A549 treated with dexamethasone at 1 μM for 4 hours (cell line): ENCODE measurements at places on chromosomes 6 and 20. TPM values are rescaled to one million over a fixed set of nuclear protein-coding genes. Genes with fewer than 3 reads are reported as not detected.

Gene ANGPT4
- total RNA-seq = 0.02 to 0.04 TPM (median 0.03 TPM) in 4 of 5 replicates, not detected in the other

Gene UCKL1
- 19.2 to 34.0 TPM (median 30.6 TPM) in 5 replicates for total RNA-seq

Gene CAGE1
- 0.04 to 0.05 TPM in 2 of 5 replicates, not detected in the others for total RNA-seq

Gene GPR63
- total RNA-seq = 0.30 to 0.47 TPM (median 0.36 TPM) in 5 replicates

Gene ZBTB9
- 10.7 to 12.4 TPM (median 12.1 TPM) in 5 replicates for total RNA-seq

Gene BANF2
- total RNA-seq = not detected in 5 replicates

Gene LPIN3
- total RNA-seq = 8.1 to 19.2 TPM (median 13.6 TPM) in 5 replicates

Gene TAGAP
- not detected in 5 replicates for total RNA-seq

Gene UST
- total RNA-seq = 5.1 to 6.7 TPM (median 5.5 TPM) in 5 replicates

Gene SLC22A16
- total RNA-seq = not detected in 5 replicates

Gene IL17F
- total RNA-seq = not detected in 5 replicates

Gene FAM209B
- 0.17 to 0.48 TPM (median 0.28 TPM) in 5 replicates for total RNA-seq

Gene FUT9
- not detected in 5 replicates for total RNA-seq

Gene TRAM2
- total RNA-seq = 33.5 to 44.9 TPM (median 41.2 TPM) in 5 replicates

Gene PPIL1
- total RNA-seq = 42.6 to 46.2 TPM (median 45.0 TPM) in 5 replicates

Gene MLIP
- not detected in 5 replicates for total RNA-seq

Gene PHACTR1
- total RNA-seq = 0.01 to 0.02 TPM in 2 of 5 replicates, not detected in the others

Gene FOXA2
- total RNA-seq = 14.2 to 21.2 TPM (median 18.8 TPM) in 5 replicates

Gene OR2J3
- not detected in 5 replicates for total RNA-seq

Gene LGSN
- 1.9 to 3.7 TPM (median 2.7 TPM) in 5 replicates for total RNA-seq

Gene SRMS
- 0.11 to 0.14 TPM (median 0.13 TPM) in 4 of 5 replicates, not detected in the other for total RNA-seq

Gene TMC2
- 0.02 TPM in 1 of 5 replicates, not detected in the others for total RNA-seq

Gene IYD
- 0.01 to 0.18 TPM (median 0.07 TPM) in 4 of 5 replicates, not detected in the other for total RNA-seq

Gene BPIFA1
- total RNA-seq = not detected in 5 replicates

Gene SMPDL3A
- 3.1 to 4.1 TPM (median 3.3 TPM) in 5 replicates for total RNA-seq

Gene RUNX2
- total RNA-seq = 1.4 to 1.9 TPM (median 1.6 TPM) in 5 replicates

Gene CRISP3
- total RNA-seq = not detected in 5 replicates

Gene PTCHD4
- total RNA-seq = 0.02 to 0.06 TPM (median 0.04 TPM) in 4 of 5 replicates, not detected in the other
